ENCODE measurements at places on chromosomes 2 and 18. TPM values are rescaled to one million over a fixed set of nuclear protein-coding genes. Genes with fewer than 3 reads are reported as not detected.

The IL1R2 gene
- not detected for total RNA-seq

The MRO gene
- not detected for total RNA-seq

The EPC2 gene
- 10.8 TPM for total RNA-seq

The SETBP1 gene
- total RNA-seq: 1.3 TPM

The CD207 gene
- not detected for total RNA-seq

The STARD6 gene
- total RNA-seq: not detected

The NT5C1B gene
- total RNA-seq: not detected

The MYOM1 gene
- 0.38 TPM for total RNA-seq

The RAD51AP2 gene
- 0.13 TPM for total RNA-seq

The GALNT14 gene
- total RNA-seq: 12.4 TPM

The ATIC gene
- total RNA-seq: 18.7 TPM

The WDR35 gene
- 8.7 TPM for total RNA-seq

The FNDC4 gene
- 8.1 TPM for total RNA-seq

The TMEM198 gene
- total RNA-seq: under 0.01 TPM

The CROCC2 gene
- 0.26 TPM for total RNA-seq

The CCDC121 gene
- total RNA-seq: 0.79 TPM

The LAMA3 gene
- total RNA-seq: 381 TPM

The CCDC150 gene
- 3.3 TPM for total RNA-seq

The CCDC178 gene
- 0.90 TPM for total RNA-seq
